NCI-H1105 (cell line): ENCODE measurements at places on chromosomes 7 and 10.

- DNase-seq: no peak
These were observed 1111.4 kb downstream of the SORCS1 start for GRCh38 chr10:106053061-106053460.

DNA sequence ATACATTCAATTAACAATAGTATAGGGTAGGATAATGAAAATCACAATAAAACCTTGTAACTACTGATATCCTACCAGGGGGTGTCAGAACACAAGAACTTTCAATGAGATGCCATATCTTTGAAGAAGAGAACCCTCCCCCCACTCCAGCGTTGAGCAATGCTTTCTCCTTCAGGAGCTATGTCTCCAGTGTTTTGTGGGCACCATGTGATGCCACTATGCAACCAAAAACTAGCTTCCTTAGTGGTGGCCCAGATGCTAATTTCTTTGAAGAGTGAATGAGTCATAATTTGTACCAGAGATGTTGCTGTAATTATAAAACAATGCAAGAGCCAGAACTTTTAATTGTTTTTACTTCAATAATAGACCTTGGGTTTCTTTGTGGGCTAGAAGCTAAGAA lies 76.0 kb upstream of the ADO start:
- no peak for DNase-seq

DNA sequence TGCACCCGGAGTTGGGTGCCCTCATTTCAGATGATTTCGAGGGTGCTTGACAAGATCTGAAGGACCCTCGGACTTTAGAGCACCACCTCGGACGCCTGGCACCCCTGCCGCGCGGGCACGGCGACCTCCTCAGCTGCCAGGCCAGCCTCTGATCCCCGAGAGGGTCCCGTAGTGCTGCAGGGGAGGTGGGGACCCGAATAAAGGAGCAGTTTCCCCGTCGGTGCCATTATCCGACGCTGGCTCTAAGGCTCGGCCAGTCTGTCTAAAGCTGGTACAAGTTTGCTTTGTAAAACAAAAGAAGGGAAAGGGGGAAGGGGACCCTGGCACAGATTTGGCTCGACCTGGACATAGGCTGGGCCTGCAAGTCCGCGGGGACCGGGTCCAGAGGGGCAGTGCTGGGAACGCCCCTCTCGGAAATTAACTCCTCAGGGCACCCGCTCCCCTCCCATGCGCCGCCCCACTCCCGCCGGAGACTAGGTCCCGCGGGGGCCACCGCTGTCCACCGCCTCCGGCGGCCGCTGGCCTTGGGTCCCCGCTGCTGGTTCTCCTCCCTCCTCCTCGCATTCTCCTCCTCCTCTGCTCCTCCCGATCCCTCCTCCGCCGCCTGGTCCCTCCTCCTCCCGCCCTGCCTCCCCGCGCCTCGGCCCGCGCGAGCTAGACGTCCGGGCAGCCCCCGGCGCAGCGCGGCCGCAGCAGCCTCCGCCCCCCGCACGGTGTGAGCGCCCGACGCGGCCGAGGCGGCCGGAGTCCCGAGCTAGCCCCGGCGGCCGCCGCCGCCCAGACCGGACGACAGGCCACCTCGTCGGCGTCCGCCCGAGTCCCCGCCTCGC lies at the start of gene EGFR:
Gene EGFR (plus strand): TSS at position 657 of the 830 bp plus-strand sequence. CDS start 261 bp downstream, outside the sequence.
- no peak for DNase-seq

DNA sequence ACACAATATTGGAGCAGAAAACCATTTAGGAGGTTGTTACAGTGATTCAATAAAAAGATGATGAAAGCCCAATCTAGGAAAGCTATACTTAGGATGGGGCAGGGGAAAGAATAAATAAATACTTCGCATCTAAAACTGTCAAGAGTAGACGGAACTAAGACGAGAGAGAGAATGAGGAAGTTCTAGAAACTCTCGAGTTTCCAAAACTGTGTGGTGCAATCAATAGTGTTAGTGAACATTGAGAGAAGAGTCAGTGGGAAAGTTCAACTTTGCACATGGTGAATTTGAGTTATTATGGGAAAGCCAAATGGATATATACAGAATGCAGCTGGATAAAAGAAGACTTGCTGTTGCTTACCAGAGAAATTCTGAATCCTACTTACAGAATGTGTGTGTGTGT lies 133.8 kb upstream of the MEOX2 start:
- no peak for DNase-seq

DNA sequence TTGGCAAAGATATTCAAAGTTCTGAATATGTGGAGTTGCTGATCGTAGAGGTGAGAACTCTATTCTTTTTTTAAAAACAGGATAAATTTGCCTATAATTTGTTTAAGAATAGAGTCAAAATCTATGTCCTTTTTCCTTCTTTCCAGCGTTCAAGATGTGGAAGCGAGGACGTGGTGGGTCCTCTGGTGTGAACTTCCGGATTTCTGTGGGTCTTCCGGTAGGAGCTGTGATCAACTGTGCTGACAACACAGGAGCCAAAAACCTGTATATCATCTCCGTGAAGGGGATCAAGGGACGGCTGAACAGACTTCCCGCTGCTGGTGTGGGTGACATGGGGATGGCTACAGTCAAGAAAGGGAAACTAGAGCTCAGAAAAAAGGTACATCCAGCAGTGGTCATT lies 40.5 kb upstream of the SP8 start:
- DNase-seq: no peak

GRCh38 chr7:1700536-1701333 lies 30.7 kb downstream of the ELFN1 start:
- no peak for DNase-seq

- no peak for DNase-seq
These were observed 4.1 kb downstream of the OR2F1 start for GRCh38 chr7:143958781-143959180.

DNA sequence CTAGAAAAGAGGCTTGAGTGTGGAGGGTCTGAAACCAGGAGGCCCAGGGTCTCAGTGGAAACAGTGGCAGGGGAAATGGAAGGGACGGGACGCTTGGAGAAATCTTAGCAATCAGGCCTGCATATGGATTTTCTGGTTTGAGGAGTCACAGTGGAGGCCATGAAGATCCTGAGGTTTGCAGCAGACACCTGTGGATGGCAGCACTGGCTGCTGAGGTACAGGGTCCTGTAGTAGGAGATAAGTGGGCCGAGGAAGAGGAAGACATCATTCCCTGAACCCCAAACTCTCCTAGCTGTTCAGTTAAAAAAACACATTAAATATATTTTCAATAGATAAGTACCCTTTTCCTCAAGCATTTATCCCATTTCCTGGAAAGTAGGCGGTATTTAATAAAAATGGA lies 208.8 kb upstream of the IGFBP3 start:
- no peak for DNase-seq

GRCh38 chr10:80599424-80599847 lies 61.7 kb downstream of the SH2D4B start:
- no peak for DNase-seq

GRCh38 chr7:36563706-36564327 lies 160.5 kb downstream of the AOAH start:
- DNase-seq: no peak

GRCh38 chr10:124521429-124521871 lies 59.8 kb downstream of the LHPP start:
- DNase-seq: no peak

GRCh38 chr7:35331730-35332678 lies 78.1 kb upstream of the TBX20 start:
- no peak for DNase-seq

- DNase-seq: no peak
These were observed 20.0 kb downstream of the SH3PXD2A start for GRCh38 chr10:103835096-103836050.

DNA sequence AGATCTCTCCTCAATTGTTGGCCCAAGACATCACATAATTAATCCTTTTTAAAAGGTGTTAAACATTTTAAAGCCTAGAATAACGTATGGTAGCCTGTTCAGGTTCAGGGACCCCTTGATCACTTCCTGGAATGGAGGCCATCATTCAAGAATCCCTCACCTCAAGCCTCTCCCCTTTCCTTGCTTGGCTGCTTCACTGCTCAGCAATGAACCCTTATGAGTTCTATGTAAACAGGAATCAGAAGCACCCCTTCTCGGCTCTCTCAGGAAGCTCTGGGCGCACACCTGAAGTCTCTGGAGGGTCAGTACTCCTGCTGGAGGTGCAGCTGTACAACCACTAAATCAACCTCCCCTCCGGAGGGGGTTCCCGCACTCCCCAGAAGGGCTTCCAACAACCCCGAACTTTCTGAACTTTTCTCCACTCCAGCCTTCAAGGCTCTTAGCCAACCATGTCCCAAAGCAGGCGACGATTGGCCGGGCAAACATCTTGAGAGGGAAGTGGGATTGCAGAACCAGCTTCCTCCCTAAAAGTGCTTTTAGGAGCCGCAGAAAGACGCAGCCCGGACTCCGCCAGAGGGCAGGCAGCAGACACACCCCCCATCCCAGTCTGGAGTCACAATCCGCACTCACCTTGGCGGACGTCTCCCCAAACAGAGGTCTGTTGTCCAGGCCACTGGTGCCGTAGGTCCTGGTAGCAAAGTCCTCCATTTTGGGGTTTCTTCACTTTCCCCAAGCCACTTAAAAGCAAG lies 562 bp downstream of the TMEM243 start:
- no peak for DNase-seq

DNA sequence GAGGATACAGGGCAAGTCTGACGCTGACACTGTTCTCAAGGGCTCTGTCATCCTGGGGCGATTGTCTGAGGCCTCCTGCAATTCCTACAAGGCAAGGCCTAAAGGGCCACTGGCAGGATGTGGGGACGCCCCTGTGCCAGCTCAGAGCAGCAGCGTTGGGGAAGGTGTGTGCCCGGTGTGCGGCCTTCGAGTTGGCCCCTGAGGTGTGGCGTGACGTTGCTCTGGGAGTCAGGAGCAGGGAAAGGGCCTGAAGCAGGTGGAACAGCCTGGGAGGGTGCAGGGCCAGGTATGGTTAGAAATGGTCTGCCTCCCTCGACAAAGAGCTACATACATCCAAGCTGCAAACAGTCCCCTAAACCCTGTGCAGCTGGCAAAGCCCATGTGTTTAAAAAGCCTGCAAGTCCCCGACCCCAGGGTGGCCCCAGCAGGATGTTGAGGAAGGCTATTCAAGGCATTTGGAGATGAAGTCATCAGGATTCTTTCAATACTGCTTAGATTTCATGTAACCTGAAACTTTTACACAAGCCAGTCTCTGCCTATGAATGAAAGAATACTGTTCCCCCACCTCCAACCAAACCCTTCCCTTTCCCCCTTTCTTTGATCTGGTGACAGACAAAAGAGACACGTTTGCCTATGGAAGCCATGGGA lies 142.5 kb upstream of the TNS3 start:
- no peak for DNase-seq

DNA sequence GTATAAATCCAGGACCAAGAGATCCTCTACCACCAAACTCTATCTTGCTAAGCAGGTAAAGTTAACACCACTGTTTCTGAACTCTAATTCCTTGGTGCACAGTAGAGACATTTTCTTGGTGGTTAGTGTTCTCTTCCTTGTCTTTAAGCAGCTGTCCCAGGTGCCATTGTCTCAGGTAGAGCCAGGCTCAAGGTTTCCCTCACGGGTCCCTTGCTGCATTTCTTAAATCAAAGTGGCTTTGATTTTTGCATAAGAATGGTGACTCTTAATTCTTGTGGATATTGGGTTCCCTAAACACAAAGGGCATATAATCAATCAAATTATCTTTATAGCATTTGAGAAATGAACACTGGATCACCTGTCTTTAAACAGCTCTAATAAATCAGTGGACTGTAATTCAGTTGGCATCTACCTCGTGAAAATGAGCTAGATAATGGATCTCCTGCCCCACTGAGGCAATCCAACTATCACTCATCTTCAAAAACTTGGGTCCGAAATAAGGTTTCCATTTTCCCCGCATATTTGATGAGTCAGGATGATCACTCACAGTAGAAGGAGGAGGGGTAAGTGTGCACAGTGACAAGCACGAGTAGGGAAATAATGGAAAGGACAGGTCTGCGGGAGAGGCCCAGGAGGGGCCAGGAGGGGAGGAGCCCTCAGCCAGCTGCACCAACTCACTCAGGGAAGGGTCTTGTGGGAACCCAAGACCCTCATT lies 2.4 kb downstream of the ABCC2 start:
- DNase-seq: no peak

GRCh38 chr10:3006607-3007006 lies 60.7 kb upstream of the PFKP start:
- DNase-seq: no peak

- DNase-seq: no peak
These were observed 85.4 kb downstream of the RNF32 start for GRCh38 chr7:156725936-156726335.

- no peak for DNase-seq
These were observed 120.8 kb downstream of the PTPN20 start for GRCh38 chr10:47031901-47032465.

GRCh38 chr10:11115337-11115736 lies 97.7 kb downstream of the CELF2 start:
- no peak for DNase-seq
